Cortex of kidney (tissue), 1 donor: ENCODE measurements at places on chromosomes 11 and 22.

DNA sequence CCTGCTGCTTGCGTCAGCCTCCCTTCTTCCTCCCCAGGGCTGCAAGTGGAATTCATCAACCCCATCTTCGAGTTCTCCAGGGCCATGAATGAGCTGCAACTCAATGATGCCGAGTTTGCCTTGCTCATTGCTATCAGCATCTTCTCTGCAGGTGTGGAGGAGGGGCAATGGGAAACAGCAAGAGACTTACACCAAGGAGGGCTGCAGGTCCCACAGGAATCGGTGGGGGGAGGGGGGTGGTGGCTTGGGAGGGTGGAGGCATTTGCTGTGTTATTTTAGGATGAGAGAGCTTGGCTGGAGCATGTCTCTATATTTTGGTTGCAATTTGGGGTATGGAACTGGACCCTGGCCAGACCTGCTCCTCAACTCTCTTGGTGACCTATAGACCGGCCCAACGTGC is 2.1 kb upstream of the MADD start:
- no peak for DNase-seq

DNA sequence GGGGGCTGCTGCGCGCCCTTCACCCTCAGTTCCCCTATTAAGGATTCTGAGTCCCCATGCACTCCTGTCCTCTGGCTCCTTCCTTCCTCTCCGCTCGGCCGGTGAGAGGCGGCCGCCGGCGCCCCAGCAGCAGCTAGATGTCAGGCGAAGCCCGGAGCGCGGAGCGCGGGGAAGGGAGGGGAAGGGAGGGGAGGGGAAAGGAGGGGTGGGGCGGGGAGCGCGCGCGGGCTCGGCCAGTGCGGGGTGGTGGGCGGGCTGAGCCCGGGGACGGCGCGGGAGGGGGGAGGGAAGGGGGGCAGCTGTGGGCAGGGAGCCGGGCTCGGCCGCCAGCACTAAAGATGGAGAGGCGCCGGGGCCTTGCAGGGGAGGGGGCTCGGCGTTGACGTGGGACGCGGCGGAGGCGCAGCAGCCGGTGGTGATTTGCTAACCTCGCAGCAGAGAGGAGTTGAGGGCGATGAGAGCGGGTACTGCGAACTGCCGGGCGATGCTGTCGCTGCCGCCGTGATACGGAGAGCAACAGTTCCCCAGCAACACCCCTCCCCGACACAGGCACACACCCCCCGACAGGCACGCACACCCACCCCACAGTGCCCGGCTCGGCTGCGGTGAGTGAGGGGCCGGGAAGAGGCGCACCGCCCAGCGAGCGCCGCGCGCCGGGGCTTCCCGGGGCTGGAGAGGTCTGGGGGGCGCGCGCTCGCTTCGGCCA is at the start of gene ZBTB16:
Gene ZBTB16, plus strand, starts transcription at position 434 of the 706 bp plus-strand sequence. CDS start 3,590 bp downstream, outside the sequence.
- DNase-seq, result no peak

GRCh38 chr11:60468829-60469228 is 13.2 kb downstream of the MS4A1 start:
- no peak for DNase-seq

DNA sequence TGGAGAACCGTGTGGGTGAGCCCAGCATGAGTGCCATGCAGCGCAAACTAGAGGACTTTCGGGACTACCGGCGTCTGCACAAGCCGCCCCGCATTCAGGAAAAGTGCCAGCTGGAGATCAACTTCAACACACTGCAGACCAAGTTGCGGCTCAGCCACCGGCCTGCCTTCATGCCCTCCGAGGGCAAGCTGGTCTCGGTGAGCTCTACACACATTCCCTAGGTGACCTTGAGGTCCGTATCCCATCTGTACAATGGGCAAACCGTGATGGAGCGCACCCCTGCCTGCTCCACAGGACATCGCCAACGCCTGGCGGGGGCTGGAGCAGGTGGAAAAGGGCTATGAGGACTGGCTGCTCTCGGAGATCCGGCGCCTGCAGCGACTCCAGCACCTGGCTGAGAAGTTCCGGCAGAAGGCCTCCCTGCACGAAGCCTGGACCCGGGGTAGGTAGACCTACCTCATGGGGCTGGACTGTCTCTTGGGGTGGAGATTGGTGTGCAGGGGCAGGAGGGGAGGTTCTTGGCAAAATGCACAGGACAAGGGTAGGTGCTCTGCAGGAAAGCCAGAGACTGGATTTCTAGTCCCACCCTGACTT is 10.6 kb downstream of the CTSF start:
- no peak for DNase-seq

GRCh38 chr11:67396587-67397389 is 4.9 kb downstream of the PPP1CA start:
- no peak for DNase-seq

GRCh38 chr11:57459164-57460021 is 935 bp upstream of the RTN4RL2 start:
- no peak for DNase-seq

DNA sequence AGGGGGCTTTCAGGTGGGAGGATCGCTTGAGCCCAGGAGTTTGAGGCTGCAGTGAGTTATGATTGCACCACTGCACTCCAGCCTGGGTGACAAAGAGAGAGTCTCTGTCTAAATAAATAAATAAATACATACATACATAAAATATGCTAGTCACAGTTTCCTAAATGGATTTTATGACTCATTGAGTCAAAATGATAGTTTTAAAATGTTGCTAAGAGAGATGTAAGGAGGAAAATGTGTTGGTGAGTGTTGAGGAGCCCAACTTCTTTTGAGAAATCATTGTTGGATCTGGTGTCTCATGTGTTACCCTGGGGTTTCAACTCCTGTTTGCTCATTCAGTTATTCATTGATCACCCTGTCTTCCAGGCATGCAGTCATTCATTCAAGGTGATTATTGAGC is 21.0 kb downstream of the PARVB start:
- DNase-seq, result no peak

GRCh38 chr22:48188231-48188721 is 1425.8 kb downstream of the TBC1D22A start:
- DNase-seq, result no peak
